ENCODE measurements at places on chromosomes 13 and 19. TPM values are rescaled to one million over a fixed set of nuclear protein-coding genes. Genes with fewer than 3 reads are reported as not detected.

DNA sequence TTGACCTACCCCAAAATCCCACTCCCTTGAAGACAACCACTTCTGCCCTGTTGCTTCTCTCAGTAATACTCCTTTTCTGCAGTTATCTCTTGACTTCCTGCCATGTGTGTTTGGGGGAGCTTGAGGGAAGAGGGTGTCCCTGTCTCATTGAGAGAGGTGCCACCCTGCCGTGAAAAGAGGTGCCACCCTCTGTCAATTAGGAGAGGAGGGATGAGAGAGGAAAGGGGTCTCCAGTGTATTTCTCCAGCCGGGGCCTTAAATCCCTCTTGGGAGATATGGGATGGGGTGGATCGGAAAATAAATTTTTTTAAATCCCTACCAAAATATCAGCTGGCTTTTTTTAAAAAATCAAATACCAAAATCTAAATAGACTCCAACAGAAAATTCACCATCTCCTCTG is 16.5 kb downstream of the PLD3 start:
- DNase-seq, result no peak

- DNase-seq, result no peak
These were observed 8.5 kb upstream of the SLC25A15 start for GRCh38 chr13:40780822-40781401.

- peak; percentile 72 for DNase-seq
These were observed 1.5 kb upstream of the HCN2 start for GRCh38 chr19:588093-588740.

DNA sequence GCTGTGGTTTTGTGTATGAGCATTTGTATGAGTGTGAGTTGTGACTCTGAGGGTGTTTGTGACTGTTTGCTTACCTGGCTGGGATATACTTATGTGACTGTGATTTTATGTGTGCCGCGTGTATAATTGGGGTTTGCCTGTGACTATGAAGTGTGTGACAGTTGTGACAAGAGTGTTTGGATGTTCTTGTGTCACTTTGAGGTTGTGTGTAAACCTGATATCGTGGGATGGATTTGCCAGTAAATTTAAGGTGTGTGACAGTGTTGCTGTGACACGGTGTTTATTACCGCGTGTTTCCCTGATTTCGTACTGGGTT is 442 bp downstream of the ZNF420 start:
- no peak for DNase-seq

- peak; percentile 53 for DNase-seq
These were observed 1.9 kb downstream of the RAB11B start for GRCh38 chr19:8392017-8392591.

- no peak for DNase-seq
These were observed 13.7 kb downstream of the LMTK3 start for GRCh38 chr19:48497728-48498594.

ZNF382 gene
- 4.6 TPM for total RNA-seq

Data from lung microvascular endothelial cell (primary cell).